ENCODE measurements at places on chromosomes 11 and 22.

GRCh38 chr22:50281957-50282356 lies 11.8 kb upstream of the MAPK11 start:
- DNase-seq, result no peak

- no peak for DNase-seq
These were observed 86.0 kb downstream of the DGCR2 start for GRCh38 chr22:19036229-19036522.

GRCh38 chr22:36383110-36383581 lies 4.6 kb downstream of the MYH9 start:
- DNase-seq, result no peak

- no peak for DNase-seq
These were observed at the start of gene DGCR6 for GRCh38 chr22:18905540-18906409. TSS of gene DGCR6 (plus strand) at chr22:18906320. CDS start at chr22:18906375, 55 bp downstream.

DNA sequence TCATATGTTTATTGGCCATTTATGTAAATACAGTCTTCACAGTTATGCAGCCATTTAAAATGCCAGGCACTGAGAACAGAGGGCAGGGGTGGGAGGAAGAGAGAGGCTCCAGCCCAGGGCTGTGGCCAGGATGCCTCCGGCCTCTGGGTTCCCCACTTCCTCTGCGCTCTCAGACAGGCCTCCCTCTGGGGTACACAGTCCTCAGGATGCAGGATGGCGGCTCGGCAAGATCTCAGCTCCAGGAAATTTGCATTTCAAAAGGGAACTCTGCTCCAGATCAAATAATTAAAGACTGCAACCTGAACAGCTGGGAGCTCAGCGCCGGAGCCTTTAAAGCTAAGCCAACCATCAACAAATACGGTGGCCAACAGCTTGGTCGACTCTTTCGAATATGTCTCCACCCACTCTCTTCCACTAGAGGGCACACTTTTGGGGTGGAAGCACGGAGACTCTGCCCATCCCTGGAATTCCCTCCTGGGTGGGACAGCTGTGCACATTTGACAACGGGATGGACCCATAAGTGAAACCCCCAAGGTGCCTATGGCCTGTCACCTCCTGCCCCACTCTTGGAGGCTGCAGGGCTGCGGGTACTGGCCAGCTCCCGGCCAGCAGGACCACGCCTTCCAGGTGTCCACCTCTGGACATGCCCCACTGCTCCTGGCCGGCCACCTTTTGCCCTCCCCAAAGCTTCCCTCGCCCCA lies 1044.7 kb downstream of the BRD1 start:
- DNase-seq, result no peak

GRCh38 chr11:116821050-116821918 lies 1.8 kb downstream of the APOA4 start:
- no peak for DNase-seq

GRCh38 chr11:63916837-63917691 lies at the start of gene RCOR2:
TSS of gene RCOR2 (minus strand) at chr11:63917164. CDS start at chr11:63916456, 708 bp downstream.
- peak; percentile 67 for DNase-seq

DNA sequence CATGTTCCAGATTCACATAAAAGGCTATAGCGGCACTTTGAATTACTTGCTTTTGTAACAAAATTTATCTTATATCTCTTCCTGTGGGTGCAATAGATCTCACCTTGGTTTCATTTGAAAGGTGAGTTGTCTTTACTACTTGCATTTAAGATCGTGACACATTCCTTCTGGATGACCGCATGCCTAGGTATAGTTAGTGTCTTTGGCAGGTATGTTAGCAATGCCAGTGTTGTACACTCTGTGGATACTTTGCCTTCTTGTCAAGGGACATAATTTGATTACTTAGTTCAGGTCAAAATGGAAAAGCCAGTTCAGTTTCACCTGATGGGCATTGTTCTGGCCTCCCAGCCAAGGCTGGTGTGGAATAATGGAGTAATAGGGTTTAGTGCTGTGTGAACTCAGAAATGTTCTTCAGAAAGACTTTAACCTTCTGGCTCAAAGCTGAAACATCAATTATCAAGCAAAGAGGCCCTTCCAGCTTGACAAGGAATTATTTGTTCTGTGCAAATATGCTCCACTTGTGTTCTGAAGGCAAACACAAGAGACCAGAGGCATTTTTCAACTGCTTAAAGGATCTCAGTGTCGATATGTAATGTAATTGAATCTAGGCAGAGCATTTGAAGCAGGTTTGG lies 64.6 kb downstream of the AMOTL1 start:
- DNase-seq, result no peak

GRCh38 chr11:95688015-95688414 lies 101.6 kb downstream of the FAM76B start:
- no peak for DNase-seq

GRCh38 chr11:30422447-30423278 lies 99.8 kb downstream of the ARL14EP start:
- DNase-seq, result no peak

DNA sequence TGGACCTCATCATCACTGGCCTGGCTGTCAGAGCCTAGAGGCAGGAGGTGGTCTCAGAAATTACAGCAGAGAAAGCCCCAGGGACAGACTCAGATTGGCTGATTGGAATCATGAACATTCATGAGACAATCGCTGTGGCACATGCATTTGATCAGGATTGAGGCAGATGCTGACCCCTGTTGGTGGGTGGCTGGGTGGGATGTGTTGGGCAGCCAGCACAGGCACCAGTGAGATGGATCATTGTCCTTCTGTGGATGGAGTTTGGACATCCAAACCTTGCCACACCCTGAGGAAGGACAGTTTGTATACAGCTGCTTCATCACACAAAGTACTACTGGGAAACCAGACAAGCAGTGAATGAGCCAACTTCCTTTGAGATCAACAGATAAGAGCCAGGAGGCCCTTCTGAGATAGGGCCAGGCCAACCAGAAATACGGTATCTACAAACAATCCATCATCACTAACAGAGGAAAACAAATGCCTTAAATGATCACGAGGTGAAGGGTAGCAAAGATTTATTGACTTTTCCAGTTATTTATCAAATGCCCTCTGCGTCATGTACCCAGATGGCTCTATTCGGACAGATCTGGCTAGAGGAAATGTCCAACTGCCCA lies 17.3 kb downstream of the COMMD9 start:
- no peak for DNase-seq

DNA sequence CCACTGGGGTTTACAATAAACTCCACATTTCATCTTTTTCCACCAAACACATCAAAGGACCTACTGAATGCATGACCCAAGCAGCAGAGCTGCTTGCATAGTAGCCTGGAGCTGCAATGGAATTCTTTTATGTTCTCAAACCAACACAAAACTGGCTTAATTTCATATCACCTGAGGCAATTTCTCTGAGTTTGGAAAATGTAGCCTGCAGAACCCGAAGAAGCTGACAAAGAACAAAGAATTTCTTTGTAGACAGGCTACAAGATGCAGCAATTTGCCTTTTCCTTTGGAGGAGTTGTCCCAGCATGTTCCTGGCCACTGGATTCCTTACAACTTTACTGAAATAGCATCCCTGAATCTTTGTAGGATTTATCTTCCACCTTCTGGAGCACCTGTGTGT lies 5.5 kb upstream of the TECTA start:
- no peak for DNase-seq

DNA sequence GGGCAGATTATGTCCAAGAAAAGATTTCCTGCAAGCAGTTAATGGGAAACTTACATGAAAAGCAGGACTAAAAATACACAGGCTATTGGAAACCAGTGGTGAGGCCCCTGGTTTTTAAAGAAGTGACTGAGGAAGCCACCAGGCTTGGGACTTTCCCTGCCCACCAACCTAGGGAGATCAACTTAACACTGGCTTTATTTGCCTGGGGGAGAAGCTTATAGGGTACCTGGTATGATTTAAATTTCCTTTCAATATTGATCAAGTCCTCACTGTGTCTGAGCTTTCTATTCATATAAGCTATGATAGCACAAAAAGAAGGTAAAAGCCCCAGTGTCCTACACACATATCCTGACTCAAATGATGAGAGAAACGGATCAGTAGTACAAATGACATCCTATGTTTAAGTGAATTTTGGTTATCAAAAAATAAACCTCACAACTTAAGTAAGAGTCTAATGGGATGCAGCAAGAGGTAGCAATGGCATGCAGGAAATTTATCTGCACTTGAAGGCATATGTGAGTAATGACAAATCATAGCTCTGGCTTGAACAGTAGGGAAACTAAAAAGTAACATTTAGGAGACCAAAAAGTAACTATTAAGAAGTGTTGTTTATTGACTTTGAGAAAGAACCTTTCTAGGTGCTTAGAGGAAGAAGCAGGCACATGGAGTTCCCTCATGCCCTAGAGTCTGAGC lies 85.3 kb downstream of the GAB2 start:
- no peak for DNase-seq

GRCh38 chr11:120786206-120786735 lies 237.6 kb upstream of the TBCEL start:
- DNase-seq, result no peak

DNA sequence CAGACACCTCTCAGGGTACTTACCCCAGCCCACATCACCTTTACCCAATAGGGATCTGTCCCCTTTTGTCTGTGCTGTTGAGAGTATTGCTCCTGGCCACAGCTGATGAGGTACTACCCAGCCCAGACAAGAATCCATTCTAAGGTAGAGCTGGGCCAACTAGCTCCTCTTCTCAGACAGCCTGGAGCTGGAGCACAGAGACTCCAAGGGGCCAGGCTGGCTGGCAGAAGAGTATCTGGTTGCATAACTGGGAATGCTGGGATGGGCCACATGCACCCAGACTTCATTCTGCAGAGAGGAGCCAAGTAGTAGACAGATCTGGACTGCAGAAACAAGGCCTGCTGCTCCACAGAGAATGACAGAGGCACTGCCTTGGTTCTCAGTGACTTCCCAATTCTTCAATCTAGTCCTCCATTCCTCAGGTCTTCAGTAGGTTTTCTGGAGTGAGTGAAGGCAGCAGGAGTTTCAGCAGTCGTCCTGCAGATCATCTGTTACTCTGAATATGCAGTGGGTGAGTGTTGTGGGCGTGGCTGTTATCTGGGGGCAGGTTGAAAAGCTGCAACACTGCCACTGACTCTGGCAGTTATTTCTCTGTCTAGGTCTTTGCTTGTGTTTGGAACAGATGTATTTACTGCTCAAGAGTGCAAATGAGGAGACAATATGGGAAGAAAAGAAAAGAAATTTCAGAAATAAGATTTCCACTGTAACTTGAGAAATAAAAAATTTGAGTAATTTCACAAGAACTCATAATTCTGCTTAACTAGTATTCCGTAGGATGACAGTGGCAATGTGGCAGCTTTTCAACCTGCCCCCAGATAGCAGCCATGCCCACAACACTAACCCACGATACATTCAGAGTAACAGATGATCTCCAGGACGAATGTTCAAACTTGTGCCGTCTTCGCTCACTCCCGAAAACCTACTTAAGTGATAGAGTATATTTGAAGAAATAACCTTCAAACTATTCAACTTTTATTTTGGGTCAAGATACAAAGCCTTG lies 34.9 kb downstream of the MAPK1 start:
- no peak for DNase-seq

DNA sequence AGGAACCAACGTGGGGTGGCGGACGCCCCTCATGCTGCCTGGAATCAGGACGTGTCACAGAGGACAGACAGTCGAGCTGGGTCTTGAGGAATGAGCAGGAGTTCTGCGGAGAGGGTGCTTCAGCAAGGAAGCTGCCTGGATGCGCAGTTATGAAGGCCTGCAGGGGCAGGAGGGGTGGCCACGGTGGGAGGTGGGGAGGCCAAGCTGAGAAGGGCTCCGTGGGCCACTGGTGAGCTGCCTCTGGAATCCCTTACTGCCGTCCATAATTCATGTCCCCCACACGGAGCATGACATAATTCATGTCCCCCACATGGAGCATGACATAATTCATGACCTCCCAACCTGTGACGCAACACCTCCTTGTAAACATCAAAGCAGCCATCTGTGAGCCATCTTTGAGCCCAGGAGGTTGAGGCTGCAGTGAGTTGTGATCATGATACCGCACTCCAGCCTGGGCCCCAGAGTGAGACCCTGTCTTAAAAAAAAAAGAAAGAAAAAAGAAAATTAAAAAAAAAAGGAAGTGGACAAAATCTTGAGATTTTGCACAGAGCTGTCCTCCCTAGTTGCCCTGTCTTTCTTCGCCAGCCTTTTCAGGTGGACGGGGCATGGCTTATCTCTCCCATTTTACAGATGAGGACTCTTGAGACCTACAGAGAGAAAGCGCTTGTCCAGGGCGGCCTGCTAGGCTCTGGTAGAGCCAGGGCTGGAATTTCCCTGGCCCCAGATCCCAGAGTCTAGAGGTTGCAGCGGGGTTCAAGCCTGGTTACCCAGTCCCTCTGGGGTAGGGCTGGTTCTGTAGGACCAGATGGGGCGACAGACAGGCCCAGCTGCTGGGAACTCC lies 24.3 kb upstream of the PICK1 start:
- DNase-seq, result no peak

DNA sequence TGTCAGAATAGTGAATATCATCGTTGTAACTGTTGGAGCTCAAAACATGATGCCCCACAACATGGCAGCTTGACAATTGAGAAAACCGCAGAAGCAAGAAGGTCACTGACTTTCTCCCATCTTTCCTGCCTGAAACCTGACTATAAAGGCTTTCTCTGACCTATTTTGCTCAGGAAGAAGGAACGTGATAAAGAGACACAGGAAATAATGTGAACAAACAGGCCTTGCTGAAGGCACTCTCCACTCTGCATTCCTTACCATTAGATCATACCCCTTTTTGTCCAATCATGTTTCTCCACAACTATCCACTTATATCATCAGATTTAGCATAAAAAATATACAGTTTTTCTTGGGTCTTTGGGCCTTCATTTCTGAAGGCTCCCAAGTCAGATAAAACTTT lies 916.8 kb downstream of the METTL15 start:
- DNase-seq, result no peak

- no peak for DNase-seq
These were observed 22.2 kb downstream of the SVIP start for GRCh38 chr11:22807391-22807790.

DNA sequence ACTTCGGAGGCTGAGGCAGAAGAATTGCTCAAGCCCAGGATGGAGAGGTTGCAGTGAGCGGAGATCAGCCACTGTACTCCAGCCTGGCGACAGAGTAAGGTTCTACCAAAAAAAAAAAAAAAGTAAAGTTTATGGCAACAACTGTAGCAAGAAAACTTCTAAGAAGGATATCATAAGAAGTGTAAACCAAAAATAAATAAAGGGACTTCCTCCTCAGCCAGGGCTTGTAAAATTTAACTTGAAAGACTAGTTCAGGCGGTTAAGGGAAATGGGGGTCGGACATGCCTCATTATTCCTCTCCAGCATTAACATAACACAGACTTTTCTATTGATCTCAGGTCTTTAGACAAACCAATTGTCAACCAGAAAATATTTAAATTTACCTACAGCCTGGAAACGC lies 2.5 kb upstream of the OR5M11 start:
- DNase-seq, result no peak

GRCh38 chr22:17232406-17232805 lies 13.2 kb upstream of the ADA2 start:
- DNase-seq, result no peak
